ENCODE measurements at places on chromosomes 3 and 15.

DNA sequence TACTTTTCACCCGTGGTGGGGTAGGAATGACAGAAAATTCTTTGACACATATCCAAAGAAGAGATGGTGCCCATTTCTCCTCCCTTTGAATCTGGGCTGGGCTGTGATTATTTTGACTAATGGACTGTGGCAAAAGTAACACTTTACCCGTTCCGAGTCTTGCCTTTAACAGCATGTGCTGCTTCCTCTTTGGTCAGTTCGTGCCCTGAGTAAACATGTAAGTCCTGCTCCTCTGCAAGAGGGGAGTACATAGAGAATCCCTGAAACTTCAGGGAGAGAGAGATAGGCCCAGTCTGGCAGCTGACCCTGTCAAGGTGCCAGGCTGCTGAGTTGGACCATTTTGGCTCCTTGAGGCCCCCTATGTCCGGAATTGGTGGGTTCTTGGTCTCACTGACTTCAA, 243.1 kb downstream of the EPHB1 start:
- DNase-seq, result no peak

DNA sequence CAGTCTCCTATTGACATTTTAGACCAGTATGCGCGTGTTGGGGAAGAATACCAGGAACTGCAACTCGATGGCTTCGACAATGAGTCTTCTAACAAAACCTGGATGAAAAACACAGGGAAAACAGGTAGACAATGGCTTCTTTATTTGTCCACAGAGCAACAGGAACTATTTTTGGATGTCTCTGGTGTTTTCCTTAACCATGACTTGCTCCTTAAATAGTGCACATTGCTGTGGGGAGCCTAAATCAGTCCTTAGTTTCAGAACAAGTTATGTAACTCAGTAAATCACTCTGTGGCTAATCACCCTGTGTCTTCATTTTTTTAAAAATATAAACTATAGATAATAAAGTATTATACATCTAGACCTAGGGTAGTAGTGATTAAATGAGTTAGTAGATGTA, 383.7 kb downstream of the FEZF2 start:
- no peak for DNase-seq

DNA sequence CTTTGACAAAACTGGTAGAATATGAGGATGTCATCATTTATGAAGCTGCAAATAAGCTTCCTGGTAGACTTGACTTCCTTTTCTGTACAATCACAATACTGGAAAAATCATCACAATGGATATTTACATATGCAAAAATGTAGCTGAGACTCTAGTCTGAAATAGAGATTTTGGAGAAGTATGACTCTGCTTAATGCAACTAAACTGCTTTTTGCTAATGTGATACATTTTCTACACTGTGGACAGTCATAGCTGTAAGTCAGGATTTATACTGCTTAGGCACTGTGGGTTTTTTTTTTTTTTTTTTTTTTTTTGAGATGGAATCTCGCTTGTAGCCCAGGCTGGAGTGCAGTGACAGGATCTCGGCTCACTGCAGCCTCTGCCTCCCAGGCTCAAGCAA, 34.5 kb upstream of the ST3GAL6 start:
- no peak for DNase-seq

DNA sequence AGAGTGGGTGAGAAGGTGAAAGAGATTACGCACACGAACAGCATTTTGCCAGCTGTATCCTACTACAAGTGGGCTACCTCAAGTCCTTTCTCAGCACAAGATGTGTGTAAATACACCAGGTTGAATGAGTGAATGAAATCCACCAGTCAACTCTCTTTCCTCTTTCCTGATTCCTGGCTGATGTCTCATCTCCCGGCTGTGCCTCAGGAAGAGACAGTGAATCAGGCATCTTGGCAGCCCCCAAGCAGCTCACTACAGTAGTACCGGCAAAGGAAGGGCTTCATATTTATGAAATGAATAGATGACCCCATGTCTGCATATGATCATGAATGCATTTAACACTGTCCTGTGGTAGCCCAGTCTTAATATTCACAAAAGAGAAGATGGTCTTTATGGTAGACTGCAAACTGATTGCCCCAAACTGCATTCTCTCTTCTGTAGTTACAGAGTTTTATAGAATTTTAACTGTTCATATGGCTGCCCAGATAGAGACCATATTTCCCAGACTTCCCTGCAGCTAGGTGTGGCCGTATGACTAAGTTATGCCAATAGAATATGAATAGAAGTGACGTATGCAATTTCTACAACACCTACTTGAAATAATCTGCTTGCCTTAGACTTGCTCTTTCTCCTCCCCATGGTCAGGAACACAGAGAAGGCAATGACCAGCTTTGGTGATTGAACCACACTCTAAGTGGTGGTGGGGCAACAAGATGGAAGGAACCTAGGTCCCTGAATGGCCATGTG, 22.7 kb downstream of the MGLL start:
- DNase-seq, result no peak

GRCh38 chr3:168834558-168834957, 738.8 kb upstream of the GOLIM4 start:
- no peak for DNase-seq

DNA sequence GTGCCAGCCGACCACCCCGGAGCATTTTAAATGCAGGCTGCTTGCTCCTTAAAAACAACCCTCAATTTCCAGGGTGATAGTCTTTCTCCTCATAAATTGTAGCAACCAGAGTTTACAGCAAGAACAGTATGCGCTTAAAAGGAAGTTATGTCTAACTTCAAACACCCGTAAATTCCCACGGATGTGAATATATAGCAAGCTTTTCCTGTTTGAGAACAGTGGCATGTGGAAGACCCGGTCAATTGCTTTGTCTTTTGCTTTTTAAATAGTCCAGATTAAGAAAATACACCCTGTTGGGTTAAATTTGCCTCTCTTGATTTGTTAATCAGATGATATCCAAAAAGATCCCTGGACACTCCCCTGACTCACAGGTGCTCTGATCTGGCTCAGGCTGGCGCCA, 20.8 kb downstream of the MRPS25 start:
- no peak for DNase-seq

DNA sequence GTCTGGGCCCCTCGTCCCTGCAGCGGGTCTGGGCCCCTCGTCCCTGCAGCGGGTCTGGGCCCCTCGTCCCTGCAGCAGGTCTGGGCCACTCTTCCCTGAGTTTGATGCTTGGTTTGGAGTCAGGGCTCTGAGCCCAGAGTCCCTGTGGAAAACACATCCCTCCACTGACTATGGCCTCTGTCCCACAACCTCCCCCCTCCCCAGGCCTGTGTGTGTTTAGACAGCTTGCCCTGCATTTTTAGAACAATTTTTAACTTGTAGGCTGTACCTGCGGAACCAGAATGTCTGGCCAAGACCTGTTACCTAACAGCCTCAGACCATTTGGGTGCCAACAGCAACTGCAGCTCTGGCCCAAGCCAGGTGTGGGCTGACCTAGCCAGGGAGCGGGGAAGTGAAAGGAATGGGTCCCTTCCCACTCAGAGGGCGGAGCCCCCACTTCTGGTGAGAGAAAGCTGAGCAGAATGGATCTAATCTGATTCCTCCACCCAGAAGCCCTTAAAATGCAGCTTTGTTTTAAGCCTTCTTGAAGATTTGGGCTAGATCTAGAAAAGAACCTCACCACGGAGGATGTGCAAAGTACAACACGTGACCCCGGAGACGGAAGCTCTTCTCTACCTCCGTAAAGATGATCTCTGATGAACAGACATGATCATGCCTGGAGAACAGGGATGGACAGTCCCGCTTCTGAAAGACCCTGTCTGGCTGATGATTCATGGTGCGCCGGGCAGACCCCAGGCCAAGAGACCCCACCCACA, 60.5 kb upstream of the TFRC start:
- DNase-seq, result no peak

- no peak for DNase-seq
Measured at GRCh38 chr3:172391592-172392302, 56.5 kb downstream of the GHSR start.

- DNase-seq, result no peak
Measured at GRCh38 chr15:33074212-33074611, 120.3 kb downstream of the FMN1 start.

GRCh38 chr15:61983081-61983480, 77.2 kb downstream of the VPS13C start:
- DNase-seq, result no peak

DNA sequence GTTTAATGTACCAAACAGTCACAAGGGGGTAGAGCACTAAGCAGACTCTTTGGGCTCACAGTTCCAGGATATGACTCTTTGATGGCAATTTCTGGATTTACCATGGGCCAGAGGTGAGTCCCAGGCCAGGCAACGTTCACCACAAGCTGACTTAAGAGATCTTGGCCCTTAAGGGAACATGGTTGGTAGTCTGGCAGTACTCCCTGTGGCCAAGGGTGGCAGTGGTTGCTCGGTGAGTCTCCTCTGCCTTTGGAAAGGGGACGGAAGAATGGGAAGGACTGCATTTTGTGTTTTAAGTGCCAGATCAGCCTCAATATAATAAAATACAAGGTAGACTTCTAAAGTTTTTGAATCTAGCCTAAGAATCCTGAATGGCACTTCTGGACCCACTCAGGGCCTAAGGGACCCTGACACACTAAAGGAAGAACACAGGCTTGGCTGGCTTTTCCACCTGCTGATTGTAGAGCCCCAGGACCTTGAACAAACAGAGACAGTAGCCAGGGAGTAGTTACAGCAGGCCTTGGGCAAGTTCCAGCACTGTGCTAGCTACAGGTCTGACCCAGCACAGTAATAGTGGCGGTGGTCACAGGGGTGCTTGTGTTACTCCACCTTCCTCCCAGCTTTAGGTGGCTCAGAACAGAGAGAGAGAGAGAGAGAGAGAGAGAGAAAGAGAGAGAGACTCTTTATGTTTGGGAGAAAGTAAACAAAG, 730.7 kb upstream of the ALCAM start:
- DNase-seq, result no peak

DNA sequence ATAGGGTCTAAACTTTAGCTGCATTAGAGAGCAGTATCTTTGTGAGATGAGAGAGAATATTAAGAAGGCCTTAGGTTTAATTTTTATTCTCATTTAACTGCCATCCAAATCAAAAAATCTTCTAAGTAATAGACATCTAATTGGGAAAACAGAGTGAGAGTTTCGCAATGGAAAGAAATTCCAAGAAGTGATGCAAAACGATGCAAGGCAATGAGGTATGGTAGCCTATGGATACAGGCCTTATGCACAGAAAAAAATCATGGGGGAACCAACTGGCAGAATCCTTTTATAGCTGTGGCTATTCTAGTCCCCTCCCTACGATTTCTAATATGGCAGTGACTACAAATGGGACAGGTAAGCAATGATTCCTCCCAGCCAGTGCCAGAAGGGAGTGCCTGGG, 225.9 kb downstream of the GREM1 start:
- no peak for DNase-seq

- no peak for DNase-seq
Measured at GRCh38 chr3:155242342-155242741, 51.1 kb downstream of the STRIT1 start.

- DNase-seq, result no peak
Measured at GRCh38 chr3:21484828-21485144, 266.2 kb downstream of the ZNF385D start.

- DNase-seq, result no peak
Measured at GRCh38 chr3:156762631-156763185, 63.4 kb upstream of the LEKR1 start.

- DNase-seq, result no peak
Measured at GRCh38 chr15:100002086-100002620, 268.9 kb upstream of the LYSMD4 start.

- DNase-seq, result no peak
Measured at GRCh38 chr3:194195611-194196010, 59.7 kb downstream of the HES1 start.

DNA sequence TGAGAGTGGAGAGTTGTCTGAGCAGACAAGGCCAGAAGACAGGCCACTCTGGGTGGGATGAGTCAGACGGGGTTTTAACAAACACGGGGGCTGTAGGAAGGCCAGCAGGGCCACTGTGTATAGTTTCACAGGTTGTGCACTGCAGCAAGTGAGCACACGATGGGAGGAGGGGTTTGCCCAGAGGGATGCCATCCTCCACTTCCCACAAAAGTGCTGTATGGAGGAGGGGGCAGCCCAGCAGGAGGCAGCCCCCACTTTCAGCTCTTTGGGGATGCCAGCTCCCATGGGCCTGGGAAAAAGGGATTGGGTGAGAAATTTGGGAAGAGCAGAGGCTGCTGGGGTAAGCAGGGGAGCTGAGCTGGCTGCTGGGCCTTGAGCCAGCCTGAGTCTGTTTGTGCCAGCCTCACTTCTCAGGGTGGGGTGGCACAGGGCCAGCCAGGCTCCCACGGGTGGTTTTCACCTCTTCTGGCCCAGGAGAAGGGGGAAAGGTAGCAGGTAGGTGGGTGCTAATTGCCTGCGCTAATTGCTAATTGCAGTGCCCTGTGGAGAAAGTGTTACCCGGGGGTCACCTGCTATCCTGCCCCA, 6.7 kb downstream of the ZBTB47 start:
- DNase-seq, result no peak

DNA sequence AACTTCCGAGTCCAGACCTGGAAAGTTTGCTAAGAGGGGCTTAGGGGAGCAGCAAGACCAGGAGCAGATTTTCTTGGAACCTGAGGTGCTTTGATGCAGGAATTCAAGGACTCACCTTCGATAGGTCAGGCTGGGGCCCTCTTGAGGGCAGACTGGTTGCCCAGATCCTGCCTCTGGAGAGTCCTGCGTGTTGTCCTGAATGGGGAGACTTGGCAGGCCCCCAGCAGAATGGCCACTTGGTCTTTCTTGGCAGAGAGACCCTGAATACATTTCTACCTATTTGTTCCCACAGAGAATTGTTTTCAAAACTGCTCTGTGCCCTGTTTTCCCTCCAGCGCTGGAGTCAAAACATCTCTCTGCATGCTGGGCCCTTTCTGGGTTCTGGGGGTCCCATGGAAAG, 4.2 kb downstream of the KLF13 start:
- no peak for DNase-seq

All from activated T-cell treated with anti-CD3 and anti-CD28 coated beads for 4 hours (primary cell).